ENCODE measurements at places on chromosomes 7 and 10. TPM values are rescaled to one million over a fixed set of nuclear protein-coding genes. Genes with fewer than 3 reads are reported as not detected.
A peak's percentile ranks its signal among the peaks of the same experiment; 100 is the strongest.

DNA sequence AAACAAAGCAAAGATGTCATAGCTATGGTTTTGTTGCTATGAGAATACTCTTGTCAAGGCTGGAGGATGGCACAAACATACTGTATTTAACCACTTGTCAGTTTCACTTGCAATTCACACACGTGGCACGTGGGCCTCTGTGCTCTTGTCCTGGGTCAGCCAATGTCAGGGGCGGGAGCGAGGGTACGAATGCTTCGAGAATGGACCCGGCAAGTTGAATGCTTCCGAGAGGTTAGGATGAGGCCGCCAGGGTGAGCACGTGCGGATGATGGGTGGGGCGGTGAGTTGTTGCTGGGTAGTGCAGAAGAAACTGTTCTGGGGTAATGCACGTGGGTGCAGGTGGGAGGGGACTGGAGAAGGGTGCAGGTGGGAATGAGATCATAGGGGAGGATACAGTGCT is 10.4 kb upstream of the OCM2 start:
- DNase-seq = no peak

DNA sequence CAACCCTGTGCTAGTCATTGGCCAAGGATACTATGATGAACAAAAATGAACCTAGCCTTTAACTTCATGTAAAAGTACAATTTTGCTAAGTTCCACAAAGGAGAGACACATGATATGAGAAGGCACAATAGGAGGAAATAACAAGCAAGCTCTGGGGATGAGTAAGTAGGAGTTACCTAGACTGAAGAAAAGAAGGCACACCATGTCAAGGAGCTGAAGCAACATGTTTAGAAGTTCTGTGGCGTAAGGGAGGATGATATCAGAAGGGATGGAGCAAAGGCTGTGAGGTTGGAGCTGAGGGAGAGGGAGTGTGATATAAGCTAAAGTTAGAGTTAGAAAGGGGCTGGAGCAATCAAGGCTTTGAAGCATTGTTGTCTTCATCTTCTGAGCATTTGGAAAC is 25.6 kb downstream of the KIFBP start:
- no peak for DNase-seq

DNA sequence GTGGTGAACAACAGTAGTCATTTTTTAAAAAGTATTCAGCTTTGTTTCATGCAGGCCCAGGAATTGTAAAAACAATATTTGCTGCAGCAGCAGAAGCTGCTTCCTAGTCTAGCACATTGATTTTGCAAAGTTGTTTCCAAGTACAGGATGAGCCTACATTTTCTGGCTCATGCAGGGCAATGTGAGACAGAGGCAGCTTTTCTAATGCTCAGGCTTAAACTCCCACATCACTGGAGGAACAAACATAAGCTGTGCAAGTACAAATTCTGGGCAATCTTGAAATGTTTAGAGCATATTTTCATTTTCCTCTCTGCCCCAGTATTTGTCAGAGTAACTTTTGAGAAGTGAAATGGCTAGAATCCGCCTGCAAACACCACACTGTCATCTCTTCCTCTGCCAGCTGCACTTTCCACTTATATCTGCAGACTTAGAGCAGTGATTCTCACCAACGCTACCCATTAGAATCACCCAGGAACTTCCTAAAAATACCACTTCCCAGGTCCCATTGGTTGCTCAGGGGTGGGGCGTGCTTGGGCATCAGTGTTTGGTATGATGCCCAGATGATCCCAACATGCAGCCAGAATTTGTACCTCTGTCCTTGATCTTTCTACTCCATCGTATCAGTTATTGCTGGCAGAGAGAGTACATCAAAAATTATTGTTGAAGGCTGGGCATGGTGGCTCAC is 304.1 kb upstream of the LRGUK start:
- DNase-seq = no peak

- no peak for DNase-seq
Measured at GRCh38 chr7:81173766-81174281, 255.0 kb upstream of the SEMA3C start.

- DNase-seq = peak; percentile 77
Measured at GRCh38 chr7:46764100-46764936, 817.6 kb downstream of the TNS3 start.

- no peak for DNase-seq
Measured at GRCh38 chr7:44151956-44152355, 10.8 kb upstream of the MYL7 start.

GRCh38 chr10:20089879-20090278 is 273.6 kb downstream of the PLXDC2 start:
- no peak for DNase-seq

DNA sequence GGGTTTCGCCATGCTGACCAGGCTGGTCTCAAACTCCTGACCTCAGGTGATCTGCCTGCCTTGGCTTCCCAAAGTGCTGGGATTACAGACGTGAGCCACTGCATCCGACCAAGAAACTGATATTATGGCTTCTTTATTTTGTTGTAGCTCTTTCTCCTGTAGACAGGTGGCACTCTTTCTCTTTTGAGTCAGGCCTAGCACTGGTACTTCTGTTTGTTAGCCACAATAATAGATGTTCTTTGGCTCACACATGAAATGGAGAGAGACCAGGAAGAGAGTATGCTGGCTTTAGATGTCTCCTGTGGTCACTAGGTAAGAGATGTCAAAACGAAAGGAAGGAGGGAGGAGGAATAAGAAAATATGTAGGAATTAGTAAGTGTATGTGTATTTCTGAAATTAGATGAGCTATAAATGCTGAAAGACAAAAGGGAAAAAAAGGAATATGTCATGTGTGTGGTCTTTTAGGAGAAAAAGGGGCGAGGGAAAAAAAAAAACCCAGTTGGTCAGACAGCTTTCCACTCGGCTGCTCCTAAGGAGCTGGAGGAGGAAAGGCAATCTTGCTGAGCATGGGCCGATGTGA is 78.7 kb downstream of the CLEC2L start:
- no peak for DNase-seq

DNA sequence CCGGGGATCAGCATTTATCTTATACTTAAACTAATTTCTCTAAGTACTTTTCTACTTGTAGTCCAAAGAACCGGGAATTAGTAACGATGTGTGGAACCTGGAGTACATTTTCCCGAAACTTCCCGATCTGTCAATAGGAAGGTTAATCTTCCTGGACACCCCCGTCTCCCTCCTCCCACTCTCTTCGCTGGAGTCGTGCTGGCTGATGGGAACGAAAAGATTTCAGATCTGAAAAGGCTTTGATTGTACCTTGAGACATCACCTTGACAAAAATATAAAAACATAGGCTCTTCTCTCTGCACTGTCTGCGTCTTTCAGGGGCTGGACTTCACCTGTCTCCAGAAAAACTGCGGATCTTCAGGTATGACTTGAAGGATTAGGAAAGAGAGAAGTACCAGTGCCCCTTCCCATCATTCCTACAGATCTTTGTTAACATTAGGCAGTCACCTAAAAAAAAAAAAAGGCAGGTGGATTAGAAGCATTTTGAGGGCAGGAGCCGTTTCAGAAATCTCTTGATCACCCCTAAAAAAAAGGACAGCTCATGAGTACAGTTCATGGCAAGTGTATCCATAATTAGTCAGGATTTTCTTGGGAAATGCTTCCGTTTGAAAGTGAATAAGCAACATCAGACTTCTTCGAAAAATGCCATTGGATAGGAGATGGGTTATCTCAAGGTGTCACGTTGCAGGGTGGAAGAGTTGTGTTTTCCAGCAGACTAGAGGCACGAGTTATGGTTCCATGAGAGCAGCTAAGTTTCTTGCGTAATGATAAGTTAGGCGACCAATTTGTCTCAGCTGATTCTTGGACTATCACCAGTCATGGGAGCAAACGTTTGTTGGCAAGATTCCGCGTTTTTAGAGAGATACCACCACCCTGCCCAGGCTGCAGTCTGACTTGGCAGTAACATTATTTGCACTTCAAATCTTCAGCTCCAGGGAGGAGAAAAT is 7.8 kb upstream of the BAMBI start:
- no peak for DNase-seq

DNA sequence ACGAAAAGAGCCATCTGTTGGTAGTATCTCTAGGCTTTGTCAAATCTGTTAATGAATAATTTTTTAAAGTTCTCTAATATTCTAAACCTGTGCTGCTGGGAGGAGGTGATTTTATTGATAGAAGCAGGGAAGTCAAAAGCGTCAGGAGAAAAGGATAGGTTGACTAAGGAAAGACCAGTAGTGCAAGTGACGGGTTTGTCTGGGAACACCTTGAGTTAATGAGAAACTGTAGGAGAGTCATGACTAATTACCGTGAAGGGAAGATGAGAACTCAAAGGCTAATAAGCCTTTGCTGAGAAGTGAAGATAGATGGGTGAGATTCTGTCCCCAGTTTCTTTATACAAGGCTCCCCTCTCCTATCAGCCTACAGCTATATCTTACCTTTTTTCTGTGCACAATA is 5.0 kb upstream of the PDK4 start:
- DNase-seq = no peak

DNA sequence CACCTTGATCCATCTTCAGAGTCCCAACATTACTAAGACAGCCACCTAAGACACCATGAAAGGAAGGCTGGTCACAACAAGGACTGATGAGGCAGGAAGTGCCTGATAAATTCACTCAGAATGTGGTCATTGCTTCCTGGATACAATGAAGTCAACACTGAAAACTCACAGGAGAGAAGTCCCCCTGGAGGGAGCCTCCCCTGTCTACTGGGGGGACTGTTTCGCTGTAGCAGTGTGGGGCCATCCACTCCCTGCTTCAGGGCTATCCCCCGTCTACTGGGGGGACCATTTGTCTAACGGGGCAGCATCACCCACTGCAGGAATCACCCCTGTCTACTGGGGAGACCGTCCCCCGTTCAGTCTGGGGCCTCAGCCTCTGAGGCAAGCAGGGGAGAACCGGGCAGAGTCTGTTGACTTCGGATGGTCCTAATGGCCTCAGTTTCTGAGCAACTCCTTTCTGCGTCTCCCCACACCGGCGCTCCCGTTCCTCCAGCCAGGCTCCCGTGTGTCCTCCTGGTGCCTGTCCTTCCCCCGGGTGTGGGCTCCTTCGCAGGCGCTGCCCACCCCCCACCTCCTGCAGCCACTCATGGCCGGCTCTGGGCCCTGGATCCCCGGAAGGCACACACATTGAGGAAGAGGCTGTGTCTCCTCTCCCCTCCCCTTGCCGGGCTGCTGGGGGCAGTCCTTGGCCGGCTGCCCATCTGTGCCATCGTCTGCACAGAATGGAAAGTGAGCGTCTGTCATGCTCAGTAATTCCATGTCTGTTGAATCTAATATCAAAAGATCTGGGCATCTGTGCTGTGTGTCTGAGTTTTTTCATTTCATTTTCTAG is 59.9 kb upstream of the DNAJB6 start:
- DNase-seq = no peak

DNA sequence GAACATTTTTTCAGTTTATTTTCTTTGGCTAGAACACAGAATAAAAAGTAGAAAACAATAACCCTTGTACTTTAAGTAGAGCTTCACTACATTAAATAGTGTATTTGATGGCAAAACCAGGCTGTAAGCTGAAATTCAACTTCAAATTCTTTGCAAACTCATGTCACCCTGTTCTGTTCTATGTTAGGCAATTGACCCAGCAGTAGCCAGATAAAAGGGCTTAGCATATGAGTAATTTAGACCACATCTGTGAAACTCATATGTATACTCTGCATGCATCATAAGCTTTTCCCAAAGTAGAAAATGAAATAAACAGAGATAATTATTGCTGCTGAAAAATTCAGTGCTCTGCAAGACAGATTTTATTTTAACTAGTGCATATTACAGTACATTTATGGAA is 150.2 kb downstream of the GNAI1 start:
- no peak for DNase-seq

DNA sequence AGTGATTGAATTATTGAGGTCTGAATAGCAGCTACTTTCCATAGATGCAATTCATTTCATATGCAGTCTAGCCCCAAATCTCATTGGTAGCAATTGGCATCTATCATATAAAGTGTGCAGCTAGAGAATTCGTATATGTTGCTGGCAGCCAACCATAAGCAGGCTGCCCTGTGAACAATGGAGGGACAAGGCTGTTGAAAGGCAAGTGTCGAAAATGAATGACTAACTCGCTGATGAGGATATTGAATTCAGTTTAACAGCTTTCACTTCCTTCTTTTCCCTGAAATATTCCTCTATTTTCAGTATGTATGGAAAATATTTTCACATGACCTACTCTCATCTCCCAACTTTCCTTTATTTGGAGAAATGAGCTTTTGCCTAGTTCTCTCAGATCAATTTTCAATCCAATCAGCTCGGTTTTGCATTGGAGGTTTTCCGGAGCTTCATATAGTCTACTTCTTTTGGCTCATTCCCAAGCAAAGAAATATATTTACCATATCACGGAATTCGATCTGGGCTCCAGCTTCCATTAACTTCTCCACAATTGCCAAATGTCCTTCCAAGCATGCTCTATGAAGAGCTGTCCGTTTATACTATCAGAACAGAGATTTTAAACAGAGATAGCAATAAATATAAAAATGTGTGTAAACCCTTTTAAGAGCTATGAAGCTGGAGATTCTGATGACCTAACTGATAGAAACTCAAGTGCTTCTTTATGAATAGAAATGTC is 3.5 kb downstream of the ANKRD1 start:
- DNase-seq = no peak

ZNF804B gene
- total RNA-seq = not detected

PCLO gene
- total RNA-seq = 17.7 TPM

SLC16A12 gene
- 0.08 TPM for total RNA-seq

DNAJC12 gene
- 1.8 TPM for total RNA-seq

TYW1B gene
- 5.0 TPM for total RNA-seq

SPDYE5 gene
- 0.39 TPM for total RNA-seq
